ENCODE measurements at places on chromosomes 5 and 9. TPM values are rescaled to one million over a fixed set of nuclear protein-coding genes. Genes with fewer than 3 reads are reported as not detected.

Gene JAKMIP2
- total RNA-seq, result 0.92 TPM

Gene KCNT1
- total RNA-seq, result not detected

Gene RICTOR
- 48.9 TPM for total RNA-seq

Gene OR13C2
- not detected for total RNA-seq

Gene SLC34A3
- total RNA-seq, result 0.06 TPM

Gene RAI14
- total RNA-seq, result 89.8 TPM

Gene TMEM8B
- 3.0 TPM for total RNA-seq

Gene KCNV2
- total RNA-seq, result not detected

Gene ZNF474
- total RNA-seq, result 0.12 TPM

Gene SELENOP
- 12.4 TPM for total RNA-seq

Gene LCN2
- total RNA-seq, result not detected

Gene HAVCR2
- total RNA-seq, result 0.26 TPM

Measured in aortic smooth muscle cell (primary cell).